ENCODE measurements at places on chromosomes 3 and 15. TPM values are rescaled to one million over a fixed set of nuclear protein-coding genes. Genes with fewer than 3 reads are reported as not detected.

PFN2 gene
- total RNA-seq, result 399 TPM

GPR62 gene
- total RNA-seq, result not detected

ZNF385D gene
- total RNA-seq, result not detected

IGSF10 gene
- total RNA-seq, result not detected

TRIM71 gene
- total RNA-seq, result 7.9 TPM

LSAMP gene
- total RNA-seq, result not detected

SKOR1 gene
- total RNA-seq, result 0.79 TPM

C15orf39 gene
- 13.1 TPM for total RNA-seq

HAPLN3 gene
- 11.4 TPM for total RNA-seq

DMXL2 gene
- total RNA-seq, result 22.4 TPM

GDPGP1 gene
- 3.8 TPM for total RNA-seq

WDR82 gene
- total RNA-seq, result 44.4 TPM

ZNF860 gene
- total RNA-seq, result 7.3 TPM

C3orf52 gene
- 34.3 TPM for total RNA-seq

RASGRF1 gene
- 3.1 TPM for total RNA-seq

GCHFR gene
- total RNA-seq, result 5.5 TPM

VGLL3 gene
- 536 TPM for total RNA-seq

GUCA1C gene
- total RNA-seq, result not detected

SAMMSON gene
- not detected for total RNA-seq

C3orf85 gene
- not detected for total RNA-seq

GOLGA8R gene
- 6.7 TPM for total RNA-seq

IMPG2 gene
- 1.2 TPM for total RNA-seq

CPN2 gene
- not detected for total RNA-seq

ESYT3 gene
- 8.5 TPM for total RNA-seq

KBTBD12 gene
- not detected for total RNA-seq

CYP19A1 gene
- total RNA-seq, result not detected

ADGRG7 gene
- 0.39 TPM for total RNA-seq

NEO1 gene
- total RNA-seq, result 12.6 TPM

GRK7 gene
- total RNA-seq, result 0.11 TPM

IL17RB gene
- total RNA-seq, result 0.11 TPM

OSBPL10 gene
- 138 TPM for total RNA-seq

RTP3 gene
- total RNA-seq, result not detected

TGM4 gene
- total RNA-seq, result 16.5 TPM

SPINK8 gene
- not detected for total RNA-seq

ARNT2 gene
- total RNA-seq, result 1.2 TPM
